ENCODE measurements at places on chromosomes 3 and 15. TPM values are rescaled to one million over a fixed set of nuclear protein-coding genes. Genes with fewer than 3 reads are reported as not detected.
A peak's percentile ranks its signal among the peaks of the same experiment; 100 is the strongest.

DNA sequence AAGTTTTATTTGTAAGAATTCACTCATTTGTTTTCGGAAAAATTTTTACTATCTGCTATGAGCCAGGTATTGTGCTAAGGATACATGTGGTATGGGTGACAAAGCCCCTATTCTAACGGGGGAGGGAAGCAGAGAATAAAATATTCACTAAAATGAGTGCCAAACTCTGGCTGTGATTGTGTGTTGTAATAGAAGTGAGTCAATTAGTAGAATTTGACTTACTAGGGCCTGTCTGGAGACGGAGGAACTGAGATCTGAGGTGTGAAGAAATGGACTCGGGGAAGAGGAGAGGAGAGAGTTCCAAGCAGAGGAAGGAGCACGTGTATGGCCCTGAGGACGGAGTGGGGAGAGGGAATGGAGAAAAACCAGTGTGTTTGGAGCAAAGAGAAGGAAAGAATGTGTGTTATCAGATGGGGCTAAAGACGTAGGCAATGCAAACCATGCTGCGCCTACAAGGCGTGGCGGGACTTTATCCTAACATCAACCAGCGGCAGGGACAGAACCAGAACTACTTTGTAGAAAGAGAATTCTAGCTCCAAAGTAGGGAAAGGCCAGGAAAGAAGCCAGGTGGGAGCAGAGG is 89.1 kb downstream of the OSBPL10 start:
- no peak overlapping the region for H3K4me3 ChIP-seq
- no peaks in the 10 kb centered on the region for H3K27me3 ChIP-seq
- H3K36me3 ChIP-seq: no peaks in the 10 kb centered on the region
- H3K27ac ChIP-seq: no peak overlapping the region
- no peak for DNase-seq

DNA sequence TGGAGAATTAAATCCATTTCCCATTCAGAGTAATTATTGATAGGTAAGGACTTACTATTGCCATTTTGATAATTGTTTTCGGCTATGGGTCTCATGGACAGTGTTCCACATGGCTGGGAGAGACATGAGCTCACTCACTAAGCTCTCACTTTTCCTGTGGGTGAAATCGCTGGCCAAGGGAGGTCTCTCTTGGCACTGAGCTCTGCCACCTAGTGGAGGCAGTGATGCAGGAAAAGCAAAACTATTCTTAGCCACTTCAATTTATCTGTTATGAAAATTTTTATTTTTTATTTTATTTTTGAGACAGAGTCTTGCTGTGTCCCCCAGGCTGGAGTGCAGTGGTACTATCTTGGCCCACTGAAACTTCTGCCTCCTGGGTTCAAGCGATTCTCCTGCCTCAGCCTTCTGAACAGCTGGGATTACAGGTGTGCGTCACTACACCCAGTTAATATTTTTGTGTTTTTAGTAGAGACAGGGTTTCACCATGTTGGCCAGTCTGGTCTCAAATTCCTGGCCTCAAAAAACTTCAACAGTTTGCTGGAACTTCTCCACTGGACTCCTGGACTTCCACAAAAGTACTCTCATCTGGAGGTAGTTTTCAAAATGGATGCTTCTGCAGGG is 4.7 kb upstream of the RNF13 start:
- H3K27me3 ChIP-seq: no peaks in the 10 kb centered on the region
- no peak overlapping the region for H3K4me3 ChIP-seq
- DNase-seq: peak; percentile 74
- no peak overlapping the region for H3K27ac ChIP-seq

GRCh38 chr3:130968221-130968620 is 58.4 kb downstream of the ASTE1 start:
- peaks cover 10% of the 10 kb centered on the region for H3K36me3 ChIP-seq
- H3K27me3 ChIP-seq: no peaks in the 10 kb centered on the region
- DNase-seq: no peak
- H3K4me3 ChIP-seq: no peak overlapping the region

The NPHP3 gene
- polyA plus RNA-seq: 10.4 TPM

The TRIM59 gene
- 0.32 TPM for polyA plus RNA-seq

DNA sequence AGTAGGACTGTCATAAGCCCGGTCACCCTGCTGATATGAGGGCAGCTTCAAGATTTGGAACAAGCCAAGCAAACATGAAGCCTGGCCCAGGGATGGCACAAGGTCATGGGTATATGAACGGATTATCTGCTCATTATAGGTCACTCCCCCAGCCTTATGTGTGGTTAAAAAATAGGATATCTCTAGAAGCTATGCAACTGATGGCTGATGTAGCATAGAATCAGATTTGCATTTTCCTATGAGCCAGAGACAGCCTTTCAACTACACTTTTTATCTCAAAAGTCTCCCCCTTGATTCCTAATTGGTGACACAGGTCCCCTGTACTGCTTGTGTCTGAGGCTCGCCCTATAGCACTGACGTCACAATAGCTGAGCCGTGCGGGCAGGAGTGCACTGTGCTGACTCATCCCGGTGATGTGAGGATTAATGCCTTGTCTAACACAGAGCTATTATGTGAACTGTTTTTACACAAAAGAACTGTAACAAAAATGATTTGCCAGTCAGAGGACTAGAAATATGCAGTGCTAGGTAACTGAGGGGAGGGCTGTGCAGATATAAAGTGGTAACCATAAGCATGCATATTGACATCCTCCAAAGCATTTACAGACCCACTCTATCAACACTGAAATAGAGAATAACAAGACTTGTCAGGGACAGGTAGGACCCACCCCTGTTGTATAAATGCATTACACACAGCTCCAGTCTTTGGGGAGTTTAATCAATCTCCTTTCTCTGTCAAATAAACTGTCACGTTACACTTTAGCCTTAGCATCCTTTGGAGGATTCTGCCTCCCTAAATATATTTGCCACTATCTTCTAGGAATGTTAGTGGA is 204.9 kb downstream of the TIGIT start:
- H3K36me3 ChIP-seq: no peaks in the 10 kb centered on the region
- peak overlapping the region; percentile 11 for H3K27ac ChIP-seq
- H3K27me3 ChIP-seq: no peaks in the 10 kb centered on the region
- H3K4me1 ChIP-seq: peaks cover 4% of the 10 kb centered on the region

GRCh38 chr3:171564748-171565480 is 104.7 kb upstream of the TNIK start:
- peak overlapping the region; percentile 47 for H3K27ac ChIP-seq
- DNase-seq: no peak
- H3K4me1 ChIP-seq: peaks cover 6% of the 10 kb centered on the region
- H3K4me3 ChIP-seq: no peak overlapping the region

GRCh38 chr3:51500632-51501131 is 867 bp upstream of the DCAF1 start:
- H3K36me3 ChIP-seq: peaks cover 2% of the 10 kb centered on the region
- peak overlapping the region; percentile 87 for H3K4me3 ChIP-seq
- H3K4me1 ChIP-seq: peaks cover 3% of the 10 kb centered on the region
- peak overlapping the region; percentile 86 for H3K27ac ChIP-seq
- peak; percentile 56 for DNase-seq

The TTC23 gene
- polyA plus RNA-seq: 8.9 TPM

DNA sequence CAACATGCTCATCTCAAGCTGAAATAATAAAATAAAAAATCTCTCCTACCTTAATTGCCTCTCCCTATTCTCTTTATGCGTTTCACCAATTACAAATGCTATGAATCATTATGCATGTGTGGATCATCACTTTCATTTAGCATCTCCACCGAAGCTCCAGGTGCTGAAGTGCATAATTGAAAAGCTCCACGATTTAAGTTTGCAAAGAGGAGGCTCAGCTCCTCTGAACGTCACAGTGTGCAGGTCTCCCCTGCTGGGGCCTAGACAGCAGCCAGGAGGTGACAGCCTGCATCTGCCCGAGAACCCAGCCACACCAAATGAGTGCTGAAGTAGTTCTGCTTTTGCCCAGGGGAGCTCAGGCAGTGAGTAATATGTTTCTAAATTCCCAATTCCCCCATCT is 60.5 kb upstream of the GLCE start:
- H3K27ac ChIP-seq: no peak overlapping the region
- no peak for DNase-seq

- H3K4me1 ChIP-seq: peaks cover 57% of the 10 kb centered on the region
- H3K4me3 ChIP-seq: no peak overlapping the region
- peaks cover 12% of the 10 kb centered on the region for H3K36me3 ChIP-seq
- H3K27ac ChIP-seq: peak overlapping the region; percentile 97
- DNase-seq: peak; percentile 85
- H3K27me3 ChIP-seq: no peaks in the 10 kb centered on the region
Measured at GRCh38 chr3:50248387-50248786, 12.4 kb downstream of the GNAI2 start.

The CHDH gene
- polyA plus RNA-seq: 1.6 TPM

The TGM4 gene
- polyA plus RNA-seq: not detected

DNA sequence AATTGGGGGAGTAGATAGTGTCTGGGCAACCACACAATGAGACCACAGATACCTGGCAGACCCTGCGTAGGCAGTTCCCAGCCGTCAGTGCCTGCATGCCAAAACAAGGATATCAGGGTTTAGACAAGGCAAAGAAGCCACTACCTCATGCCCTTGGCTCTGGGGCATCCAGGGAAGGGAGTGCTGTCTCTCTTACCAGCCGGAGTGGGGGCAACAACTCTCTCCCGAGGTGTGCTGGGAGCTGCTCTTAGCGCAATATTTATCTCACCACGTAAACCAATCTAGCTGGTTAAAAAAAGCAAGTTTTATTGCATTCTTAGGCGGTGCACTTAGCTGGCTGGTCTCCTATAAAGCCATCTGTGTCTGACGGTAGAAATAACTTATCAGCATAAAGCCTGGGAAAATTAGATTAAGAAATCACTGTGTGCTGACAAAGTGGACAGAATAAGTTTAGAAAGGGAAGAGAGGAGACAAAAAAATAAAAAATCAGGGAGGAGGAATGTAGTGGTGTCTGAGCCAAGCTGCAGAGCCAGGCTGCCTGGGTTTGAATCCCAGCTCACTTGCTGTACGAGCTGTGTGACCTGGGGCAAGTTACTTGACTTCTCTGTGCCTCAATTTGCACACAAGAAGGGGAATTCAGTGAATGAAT is 273.2 kb downstream of the PDZRN3 start:
- no peaks in the 10 kb centered on the region for H3K27me3 ChIP-seq
- peak overlapping the region; percentile 14 for H3K27ac ChIP-seq
- no peaks in the 10 kb centered on the region for H3K4me1 ChIP-seq
- H3K4me3 ChIP-seq: no peak overlapping the region
- DNase-seq: peak; percentile 69
- H3K36me3 ChIP-seq: no peaks in the 10 kb centered on the region

DNA sequence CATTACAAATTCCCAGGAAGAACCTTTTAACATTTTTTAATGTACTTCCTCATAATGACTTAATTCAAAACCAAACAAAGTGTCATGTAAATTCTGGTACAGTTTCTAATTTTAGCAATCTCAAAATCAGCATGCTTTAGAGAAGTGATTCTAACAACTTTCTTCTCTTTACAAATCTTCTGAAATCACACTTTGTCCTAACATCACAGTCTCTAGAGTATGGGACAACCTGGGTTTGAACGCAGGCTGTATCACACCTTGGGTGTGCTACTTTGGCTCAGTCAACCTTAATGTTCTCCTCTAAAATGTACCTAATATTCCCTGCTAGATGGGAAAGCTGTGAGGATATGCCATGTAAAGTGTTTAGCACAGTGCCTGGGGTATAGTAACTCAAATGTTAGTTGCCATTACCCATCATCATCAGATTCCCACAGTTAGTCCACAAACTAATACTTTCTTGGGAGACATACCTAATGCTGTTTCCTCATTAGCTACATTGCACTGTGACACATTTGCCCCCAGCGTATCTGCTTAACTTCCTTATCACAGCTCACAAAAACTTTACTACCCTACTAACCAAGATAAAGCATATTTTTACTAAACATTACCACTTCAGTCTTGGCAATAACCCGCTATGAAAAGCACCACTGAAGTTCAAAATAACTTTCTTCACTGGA is 3.1 kb downstream of the TSPAN3 start:
- no peak for DNase-seq
- no peak overlapping the region for H3K27ac ChIP-seq
- H3K36me3 ChIP-seq: no peaks in the 10 kb centered on the region
- H3K4me3 ChIP-seq: no peak overlapping the region

- peaks cover 17% of the 10 kb centered on the region for H3K4me1 ChIP-seq
- no peaks in the 10 kb centered on the region for H3K36me3 ChIP-seq
- no peak for DNase-seq
- H3K27me3 ChIP-seq: no peaks in the 10 kb centered on the region
- H3K4me3 ChIP-seq: no peak overlapping the region
Measured at GRCh38 chr15:40959331-40960141, 6.3 kb downstream of the CHAC1 start.

GRCh38 chr3:99938270-99938911 is 120.7 kb downstream of the CMSS1 start:
- H3K27me3 ChIP-seq: no peaks in the 10 kb centered on the region
- no peak overlapping the region for H3K27ac ChIP-seq
- no peaks in the 10 kb centered on the region for H3K36me3 ChIP-seq
- no peak for DNase-seq
- H3K4me3 ChIP-seq: no peak overlapping the region
